ENCODE measurements at places on chromosomes 3 and 15.
A peak's percentile ranks its signal among the peaks of the same experiment; 100 is the strongest.

- no peak for DNase-seq
These were observed 42.2 kb upstream of the GNB5 start for GRCh38 chr15:52233405-52233804.

DNA sequence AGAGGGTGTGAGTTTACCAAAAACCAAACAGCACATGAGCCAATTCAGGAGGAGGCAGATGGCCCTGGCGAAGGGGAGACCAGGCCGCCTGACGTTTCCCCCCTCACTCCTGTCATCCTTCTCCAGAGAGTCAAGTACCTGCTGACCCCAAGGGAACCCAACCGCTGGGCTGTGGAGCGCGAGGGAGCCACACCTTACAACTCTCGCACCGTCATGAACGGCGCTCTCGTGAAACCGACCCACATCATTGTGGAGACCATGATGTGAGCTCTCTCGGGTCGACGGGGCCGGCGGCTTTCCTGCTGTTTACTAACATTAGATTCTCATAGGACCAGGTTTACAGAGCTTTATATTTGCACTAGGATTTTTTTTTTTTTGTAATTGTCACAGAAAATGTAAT, 55.4 kb downstream of the GRIP2 start:
- no peak for DNase-seq

GRCh38 chr3:182697345-182697919, 95.9 kb upstream of the ATP11B start:
- no peak for DNase-seq

DNA sequence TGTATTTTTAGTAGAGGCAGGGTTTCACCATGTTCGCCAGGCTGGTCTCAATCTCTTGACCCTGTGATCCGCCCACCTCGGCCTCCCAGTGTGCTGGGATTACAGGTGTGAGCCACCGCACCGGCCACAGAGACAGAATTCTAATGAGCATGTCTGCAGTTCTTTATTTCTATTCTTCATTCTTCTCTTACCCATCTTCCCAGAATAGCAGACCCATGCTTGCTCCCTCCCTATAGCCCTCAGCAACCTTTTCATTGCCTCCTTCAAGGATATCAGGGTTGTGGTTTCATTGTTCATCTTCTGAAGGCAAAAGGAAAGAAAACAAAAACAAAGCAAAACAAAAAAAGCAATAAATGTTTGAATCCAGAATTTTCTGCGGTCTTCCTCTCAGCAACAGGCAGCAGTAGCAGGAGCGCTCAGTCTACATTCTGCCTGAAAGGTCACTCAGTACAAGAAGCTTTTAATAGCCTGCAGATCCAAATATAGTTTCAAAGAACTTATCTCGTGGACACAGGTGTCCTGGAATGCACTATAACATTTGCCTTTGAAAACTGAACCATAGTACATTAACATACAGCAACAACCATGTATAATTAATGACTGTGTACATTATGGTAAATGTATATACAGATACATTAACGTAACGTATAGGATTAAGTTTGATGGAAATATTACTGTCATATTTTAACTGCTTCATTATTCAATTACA, at the start of gene SMCO1:
Gene SMCO1, minus strand, starts transcription at position 434 of the 709 bp plus-strand sequence. Its CDS starts 137 bp downstream, at position 297.
- no peak for DNase-seq

DNA sequence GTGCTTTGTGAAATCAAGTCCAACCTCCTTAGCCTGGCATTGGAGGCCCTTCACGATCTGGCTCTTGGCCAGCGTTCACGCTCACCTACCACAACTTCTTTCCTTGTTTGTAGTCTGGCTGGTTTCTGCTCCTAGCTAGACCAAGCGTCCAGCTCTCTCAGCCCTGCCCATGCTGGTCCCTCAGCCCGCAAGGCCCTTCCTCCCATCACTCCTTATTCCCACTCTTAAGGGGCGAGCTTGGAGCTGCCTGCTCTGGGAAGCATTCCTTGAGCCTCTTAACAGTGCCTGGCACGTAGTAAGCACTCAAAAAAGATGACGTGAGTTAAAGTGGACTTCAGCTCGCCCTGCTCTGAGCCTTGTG, 8.7 kb downstream of the SLC6A6 start:
- no peak for DNase-seq

- no peak for DNase-seq
These were observed 20.6 kb upstream of the TMC3 start for GRCh38 chr15:81394603-81395002.

- peak; percentile 7 for DNase-seq
These were observed 529.2 kb downstream of the TUSC7 start for GRCh38 chr3:117238806-117239205.

DNA sequence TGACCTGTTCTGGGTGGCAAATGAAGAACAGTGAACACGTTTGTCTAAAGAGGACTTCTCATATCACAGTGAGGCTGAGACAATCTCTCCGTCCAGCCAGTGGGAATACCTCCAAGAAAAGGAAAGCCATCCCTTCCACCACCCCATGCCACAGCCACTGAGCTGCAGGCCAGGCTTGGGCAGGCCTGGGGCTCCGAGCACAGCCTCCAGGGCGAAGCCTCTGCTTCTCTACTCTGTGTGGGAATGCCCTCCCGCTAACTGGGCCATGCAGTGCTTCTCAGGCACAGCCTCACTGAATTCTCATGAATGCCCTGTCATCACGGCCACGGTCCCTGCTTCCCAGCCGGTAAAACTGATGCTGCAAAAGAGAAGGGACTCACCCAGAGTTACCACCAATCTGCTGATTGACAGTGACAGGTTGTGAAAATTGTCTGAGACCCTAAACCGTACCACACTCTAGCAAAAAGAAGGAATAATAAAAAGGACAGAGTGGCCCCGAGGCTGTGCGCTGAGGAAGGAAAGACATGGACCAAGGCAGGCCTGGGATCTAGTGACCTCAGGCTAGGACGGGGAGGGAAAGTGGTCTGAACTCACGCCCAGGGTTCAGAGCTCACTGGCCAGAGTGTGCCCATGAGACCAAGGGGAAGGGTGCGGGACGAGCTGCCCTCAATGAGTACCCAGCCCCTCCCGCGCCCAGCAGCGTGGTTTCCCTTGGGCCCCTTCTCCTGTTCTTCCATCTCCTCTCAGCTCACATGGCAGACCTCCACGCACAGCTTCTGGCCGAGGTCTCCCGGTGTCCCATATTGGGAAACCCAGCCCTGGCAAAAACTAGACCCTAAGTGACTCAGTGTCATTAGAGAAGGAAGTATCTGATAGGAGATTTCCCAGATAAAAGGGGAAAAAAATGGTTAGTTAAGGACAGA, 52.8 kb downstream of the DHX30 start:
- no peak for DNase-seq

- no peak for DNase-seq
These were observed 70.2 kb downstream of the APBA2 start for GRCh38 chr15:28955993-28956421.

DNA sequence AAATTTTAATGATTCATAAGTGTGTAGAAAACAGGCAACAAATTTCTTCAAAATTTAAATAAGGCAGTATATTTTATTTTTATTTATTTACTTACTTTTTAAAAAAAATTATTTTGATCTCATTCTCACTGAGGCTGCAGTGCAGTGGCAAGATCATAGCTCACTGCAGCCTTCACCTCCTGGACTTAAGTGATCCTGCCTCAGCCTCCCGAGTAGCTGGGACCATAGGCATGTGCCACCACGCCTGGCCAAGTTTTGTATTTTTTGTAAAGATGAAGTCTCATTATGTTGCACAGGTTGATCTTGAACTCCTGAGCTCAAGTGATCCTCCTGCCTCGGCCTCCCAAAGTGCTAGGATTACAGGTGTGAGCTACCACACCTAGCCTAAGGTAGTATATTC, 61.2 kb upstream of the XRN1 start:
- no peak for DNase-seq

DNA sequence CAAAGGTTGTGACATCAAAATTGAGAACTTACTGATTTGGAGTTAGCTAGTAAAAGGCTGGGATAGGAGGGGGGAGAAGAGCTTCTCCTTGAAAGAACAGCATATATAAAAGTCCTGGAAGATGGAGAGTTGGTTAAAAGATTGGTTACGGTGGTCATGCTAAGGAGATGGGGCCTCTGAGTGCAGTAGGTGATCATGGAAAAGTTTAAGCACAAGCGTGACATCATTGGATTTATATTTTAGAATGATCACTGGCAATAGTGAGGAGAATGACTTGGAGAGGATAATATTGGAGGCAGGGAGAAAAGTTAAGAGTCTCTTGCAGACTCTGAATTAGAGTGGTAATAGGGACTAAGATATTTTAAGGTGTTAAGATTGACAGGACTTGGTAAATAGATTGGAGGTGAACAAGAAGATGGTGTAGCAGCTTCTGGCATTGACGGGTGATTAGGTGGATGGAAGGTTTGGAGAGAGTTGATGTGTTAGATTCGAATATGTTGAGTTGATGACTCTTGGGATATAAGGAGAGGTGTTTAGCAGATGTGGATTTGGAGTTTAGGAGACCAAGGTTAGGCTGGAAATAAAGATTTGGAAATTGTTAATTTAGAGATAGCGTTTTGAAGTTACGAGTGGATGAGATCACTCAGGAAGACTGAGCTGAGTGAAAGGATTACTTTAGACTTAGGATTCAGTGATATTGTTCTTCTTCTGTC, 19.6 kb downstream of the PIAS1 start:
- no peak for DNase-seq

DNA sequence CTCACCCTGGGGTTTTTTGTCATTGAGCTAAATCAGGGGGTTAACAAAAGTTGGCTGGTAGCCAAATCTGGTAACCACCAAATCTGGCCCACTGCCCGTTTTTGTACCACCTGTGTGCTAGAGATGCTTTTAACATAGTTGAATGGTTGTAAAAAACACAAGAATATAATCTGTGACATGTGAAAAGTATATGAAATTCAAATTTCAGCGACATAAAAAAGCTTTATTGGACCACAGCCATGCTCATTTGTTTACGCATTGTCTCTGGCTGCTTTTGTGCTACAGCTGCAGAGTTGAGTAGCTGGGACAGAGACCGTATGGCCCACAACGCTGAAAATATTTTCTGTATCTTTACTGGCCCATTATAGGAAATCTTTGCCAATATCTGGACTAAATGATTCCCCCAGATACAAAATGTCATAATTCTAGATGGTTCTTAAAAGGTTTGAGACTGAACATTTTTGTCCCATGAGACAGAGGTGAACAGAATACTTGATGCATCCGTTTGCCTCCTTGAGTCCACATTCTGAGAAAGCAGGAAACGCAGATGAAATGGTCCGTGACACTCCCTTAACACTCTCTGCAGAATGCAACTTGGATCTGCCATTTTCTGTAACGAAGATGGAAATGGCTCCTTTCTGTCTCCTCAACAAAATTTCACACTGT, 120.9 kb upstream of the PDZRN3 start:
- no peak for DNase-seq

DNA sequence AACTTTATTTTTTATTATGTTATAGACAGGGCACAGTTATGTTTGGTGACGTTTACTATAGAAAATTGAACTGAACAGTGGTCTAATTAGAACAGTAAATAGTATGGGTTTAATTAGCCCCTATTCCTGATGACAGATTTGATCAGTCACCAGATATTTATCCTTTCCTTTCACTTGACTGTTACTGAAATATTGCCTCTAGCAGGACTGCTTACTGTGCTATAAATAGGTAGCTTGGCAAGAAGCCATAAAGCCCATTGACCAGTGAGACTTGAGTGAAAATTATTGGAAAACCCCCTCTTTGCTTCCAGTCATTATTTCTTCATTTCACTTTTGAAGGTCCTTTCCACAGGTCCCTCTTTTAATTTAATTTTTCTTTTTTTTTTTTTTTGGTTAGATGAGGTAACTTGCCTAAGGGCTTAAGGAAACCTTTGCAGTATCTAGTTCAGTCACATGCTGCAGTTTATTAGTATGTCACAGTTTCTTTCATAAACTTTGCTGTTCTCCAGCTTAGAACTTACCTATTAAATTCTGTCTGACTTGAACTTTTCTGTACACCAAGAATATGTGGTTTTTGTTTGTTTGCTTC, 115.6 kb downstream of the ADAMTSL3 start:
- no peak for DNase-seq

DNA sequence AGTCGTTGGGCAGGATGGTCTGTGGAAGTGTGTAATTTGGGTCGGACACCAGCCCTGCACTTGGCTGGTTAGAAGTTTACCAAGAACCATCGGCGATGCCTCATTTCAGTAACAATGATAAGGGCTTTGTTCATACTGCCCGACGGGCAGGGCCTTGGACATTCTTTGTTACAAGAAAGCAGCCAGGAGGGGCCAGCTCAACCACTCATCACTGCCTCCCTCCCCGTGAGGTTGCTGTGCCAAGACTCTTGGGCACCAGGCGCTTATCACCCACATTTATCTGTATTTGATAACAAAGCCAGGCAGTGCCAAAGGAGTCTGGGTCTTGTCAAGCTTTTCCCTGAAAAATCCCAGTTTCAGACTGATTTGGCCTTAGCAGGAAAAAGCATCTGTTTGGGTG, 235.0 kb downstream of the ADAMTS17 start:
- no peak for DNase-seq

DNA sequence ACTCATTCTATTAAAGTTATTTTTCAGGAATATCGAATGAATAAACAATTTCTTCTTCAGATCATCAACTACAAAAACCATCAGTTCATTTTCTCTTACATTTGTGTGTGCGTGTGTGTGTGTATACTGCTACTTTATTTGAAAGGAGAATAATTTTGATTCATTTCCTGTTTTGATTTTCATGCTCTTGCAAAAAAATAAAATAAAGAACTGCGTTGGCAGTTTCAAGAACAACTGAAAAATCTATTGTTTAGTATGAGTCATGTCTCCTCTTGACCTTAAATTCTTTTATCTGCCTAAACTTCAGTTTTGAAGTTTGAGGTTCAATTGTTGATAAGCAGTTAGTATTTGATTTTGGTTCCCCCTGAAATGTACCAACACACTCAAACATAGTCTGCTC, 540.8 kb downstream of the FGF12 start:
- DNase-seq = no peak

DNA sequence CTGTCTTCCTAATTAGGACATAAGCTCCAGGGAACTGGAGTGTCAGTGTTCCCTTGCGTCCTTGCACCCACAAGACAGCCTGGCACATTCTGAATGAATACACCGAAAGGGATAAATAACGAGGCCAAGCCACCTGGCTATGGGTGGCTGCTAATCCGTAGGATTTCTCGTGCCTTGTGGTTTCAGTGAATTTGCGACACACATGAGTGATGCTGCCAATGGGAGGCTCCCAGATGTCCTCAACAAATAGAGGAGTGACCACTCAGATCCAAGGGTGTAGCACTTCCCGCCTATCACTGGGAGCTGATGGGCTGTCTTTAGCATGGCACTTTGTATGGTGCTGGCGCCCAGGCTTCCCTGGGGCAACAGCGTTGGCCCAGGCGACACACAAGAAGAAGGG, 43.4 kb downstream of the APBA2 start:
- DNase-seq = no peak

- no peak for DNase-seq
These were observed 761.7 kb upstream of the SEMA6D start for GRCh38 chr15:46955576-46955975.

GRCh38 chr3:45664578-45664977, 24.6 kb upstream of the SACM1L start:
- no peak for DNase-seq

- no peak for DNase-seq
These were observed 70.4 kb downstream of the ST6GAL1 start for GRCh38 chr3:187000711-187001151.

- no peak for DNase-seq
These were observed 26.0 kb downstream of the MRPL46 start for GRCh38 chr15:88441076-88441730.

- DNase-seq = no peak
These were observed 135.5 kb downstream of the CBLB start for GRCh38 chr3:105733356-105733755.
